ENCODE measurements at places on chromosomes 12 and 14.

GRCh38 chr12:81572411-81572810 is 186.7 kb downstream of the PPFIA2 start:
- no peak for DNase-seq

DNA sequence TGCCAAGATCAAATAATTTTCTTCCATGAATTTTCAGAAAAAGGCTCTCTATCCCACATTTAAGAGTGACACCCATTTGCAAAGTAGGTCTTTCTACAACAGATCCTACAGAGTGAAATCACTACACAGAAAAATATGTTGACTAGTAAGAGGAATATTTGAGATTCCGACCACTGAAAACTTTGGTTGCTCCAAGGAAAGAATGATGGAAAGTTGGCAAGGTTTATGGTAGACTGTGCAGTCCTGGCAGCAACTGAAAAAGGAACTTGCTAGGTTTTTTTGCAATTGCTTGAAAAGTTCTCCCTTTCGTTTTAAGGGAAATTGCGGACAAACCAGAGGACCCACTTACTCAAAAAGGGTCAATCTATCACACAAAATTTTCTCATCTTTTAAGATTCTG is 83.1 kb upstream of the TSPAN8 start:
- no peak for DNase-seq

GRCh38 chr12:121916719-121917118 is 1.7 kb upstream of the CFAP251 start:
- DNase-seq: no peak

- no peak for DNase-seq
These were observed 536.8 kb upstream of the ATP2B1 start for GRCh38 chr12:90245391-90245790.

GRCh38 chr12:51156245-51156765 is 16.6 kb downstream of the TFCP2 start:
- no peak for DNase-seq
